ENCODE measurements at places on chromosomes 4 and X.

DNA sequence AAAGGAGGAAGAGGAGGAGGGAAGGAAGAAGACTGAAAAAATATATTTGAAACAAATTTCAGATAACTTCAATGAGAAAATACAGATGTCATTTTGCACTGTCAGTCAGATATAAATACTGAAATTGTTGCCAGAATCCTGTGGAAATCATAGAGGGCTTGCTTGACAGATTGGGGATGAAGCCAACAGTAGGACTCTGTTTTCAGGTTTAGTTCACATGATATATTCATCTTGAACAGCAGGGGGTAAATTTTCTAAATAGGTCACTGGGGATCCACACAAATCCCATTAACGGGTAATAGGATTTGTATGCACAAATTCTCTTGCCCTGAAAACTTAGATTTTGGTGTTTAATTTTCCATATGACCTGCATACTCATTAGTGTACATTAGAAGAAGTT lies 103.3 kb upstream of the PCDH18 start:
- DNase-seq, result no peak

DNA sequence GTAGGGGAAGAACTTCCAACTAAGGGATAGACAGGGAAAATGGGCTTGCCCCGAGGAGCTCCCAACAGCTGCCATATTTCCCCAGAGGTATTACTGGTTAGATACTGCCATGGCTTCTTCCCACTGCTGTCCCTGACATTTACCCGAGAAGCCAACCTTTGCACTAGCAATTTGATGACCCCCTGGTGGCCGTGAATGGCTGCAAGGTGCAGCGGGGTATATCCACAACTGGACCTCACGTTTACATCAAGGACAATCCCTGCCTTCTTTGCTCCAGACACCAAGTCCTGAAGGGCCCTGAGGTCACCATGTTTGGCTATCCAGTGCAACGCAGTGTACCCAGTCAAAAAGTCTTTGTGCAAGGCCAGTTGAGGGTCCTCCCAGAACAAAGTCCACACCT lies 2.3 kb downstream of the SOWAHB start:
- DNase-seq, result no peak

- no peak for DNase-seq
These were observed 14.5 kb upstream of the MED14 start for GRCh38 chrX:40749681-40750494.

- no peak for DNase-seq
These were observed 139.6 kb downstream of the IQCM start for GRCh38 chr4:149676076-149676475.

DNA sequence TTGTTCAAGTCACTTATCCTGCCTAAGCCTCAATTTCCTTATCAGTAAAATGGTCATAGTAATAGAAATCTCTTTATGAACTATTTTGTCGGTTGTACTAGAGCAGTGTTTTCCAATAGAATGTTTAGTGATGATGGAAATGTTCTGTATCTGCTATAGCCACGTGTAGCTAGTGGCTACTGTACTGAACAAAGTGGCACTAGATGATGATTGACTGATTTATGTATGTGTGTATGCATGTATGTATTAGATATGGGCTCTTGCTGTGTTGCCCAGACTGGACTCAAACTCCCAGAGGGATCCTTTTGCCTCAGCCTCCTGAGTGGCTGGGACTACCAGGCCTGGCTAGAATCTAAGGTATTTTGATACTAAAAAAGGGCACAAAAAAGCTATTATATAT lies 24.7 kb upstream of the SLC9B1 start:
- no peak for DNase-seq

- peak; percentile 66 for DNase-seq
These were observed 1.1 kb downstream of the SLC38A5 start for GRCh38 chrX:48468693-48469691.

GRCh38 chr4:168451331-168451730 lies 29.0 kb downstream of the DDX60L start:
- DNase-seq, result peak; percentile 3

- no peak for DNase-seq
These were observed 251.8 kb upstream of the NDST4 start for GRCh38 chr4:115365185-115365584.

DNA sequence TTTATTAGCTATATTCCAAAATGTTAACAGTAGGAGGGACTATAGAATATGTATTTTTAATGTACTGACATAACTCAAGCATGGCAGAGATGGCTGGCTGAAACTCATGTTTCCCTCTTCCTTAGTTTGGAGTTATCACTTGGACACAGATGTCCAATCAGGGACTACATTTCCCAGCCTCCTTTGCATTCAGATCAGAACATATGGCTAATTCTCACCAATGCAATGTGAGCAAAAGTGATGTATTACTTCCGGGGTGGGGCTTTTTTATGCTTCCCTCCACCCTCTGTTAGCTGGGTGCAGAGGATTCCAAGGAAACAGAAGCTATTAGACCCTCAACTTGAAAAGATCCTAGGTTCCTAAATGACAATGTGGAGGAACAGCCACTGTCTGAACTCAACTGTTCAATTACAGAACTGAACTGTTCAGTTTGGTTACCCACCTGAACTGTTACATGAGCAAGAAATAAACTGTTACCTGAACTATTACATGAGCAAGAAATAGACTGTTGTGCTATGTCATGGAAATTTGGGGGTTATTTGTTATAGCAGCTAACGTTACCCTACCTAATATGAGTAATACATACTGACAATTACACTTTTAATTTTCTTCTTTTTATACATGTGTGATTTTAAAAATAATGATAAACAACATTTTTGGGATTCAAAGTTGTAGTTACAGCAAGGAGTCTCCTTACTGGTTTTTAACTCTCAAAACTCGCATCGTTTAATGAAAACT lies 29.6 kb upstream of the ERVMER34-1 start:
- no peak for DNase-seq

DNA sequence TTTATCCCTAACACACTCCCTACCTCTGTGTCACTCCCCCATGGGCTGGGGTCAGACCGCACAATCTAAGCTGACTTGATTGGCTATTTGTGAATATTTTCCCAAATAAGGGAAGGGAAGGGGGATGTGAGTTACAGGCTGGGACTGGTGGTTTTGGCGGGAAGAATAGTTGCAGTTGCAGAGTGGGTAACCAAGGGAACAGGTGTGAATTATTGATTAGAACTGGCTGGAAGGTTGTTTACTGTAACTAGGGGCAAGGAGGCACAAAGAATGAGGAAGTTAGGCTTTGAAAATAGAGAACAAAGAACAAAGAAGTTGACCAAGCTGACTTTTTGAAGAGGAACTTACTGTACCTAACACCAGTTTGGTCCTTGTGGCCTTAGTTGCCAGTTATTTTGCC lies 88.0 kb upstream of the XAGE2 start:
- no peak for DNase-seq

- DNase-seq, result no peak
These were observed 477.5 kb downstream of the SPRY1 start for GRCh38 chr4:123874063-123874462.

GRCh38 chr4:112063260-112063659 lies 82.0 kb upstream of the FAM241A start:
- DNase-seq, result no peak

- DNase-seq, result no peak
These were observed 878.5 kb downstream of the PCDH7 start for GRCh38 chr4:31598639-31599038.

DNA sequence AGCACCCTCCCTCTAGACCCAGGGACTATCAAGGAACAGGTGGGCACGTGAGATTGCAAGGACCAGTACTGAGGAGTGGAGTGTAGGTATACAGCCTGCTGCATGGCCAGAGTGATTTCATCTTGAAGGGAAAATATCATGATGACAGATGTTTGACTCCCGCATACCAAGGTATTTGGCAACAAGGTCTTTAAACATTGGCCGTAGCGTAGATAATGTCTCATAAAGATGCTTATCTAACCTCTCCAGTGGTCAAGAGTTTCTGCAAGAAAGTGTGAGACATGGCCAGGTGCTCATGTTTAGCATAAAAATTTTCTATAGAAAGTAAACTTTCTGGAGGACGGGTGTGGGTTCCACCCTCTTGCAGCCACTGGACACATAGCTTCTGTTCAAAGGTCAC lies 18.7 kb upstream of the ZNF630 start:
- no peak for DNase-seq

- DNase-seq, result no peak
These were observed 27.5 kb downstream of the TSPAN5 start for GRCh38 chr4:98630737-98631454.

DNA sequence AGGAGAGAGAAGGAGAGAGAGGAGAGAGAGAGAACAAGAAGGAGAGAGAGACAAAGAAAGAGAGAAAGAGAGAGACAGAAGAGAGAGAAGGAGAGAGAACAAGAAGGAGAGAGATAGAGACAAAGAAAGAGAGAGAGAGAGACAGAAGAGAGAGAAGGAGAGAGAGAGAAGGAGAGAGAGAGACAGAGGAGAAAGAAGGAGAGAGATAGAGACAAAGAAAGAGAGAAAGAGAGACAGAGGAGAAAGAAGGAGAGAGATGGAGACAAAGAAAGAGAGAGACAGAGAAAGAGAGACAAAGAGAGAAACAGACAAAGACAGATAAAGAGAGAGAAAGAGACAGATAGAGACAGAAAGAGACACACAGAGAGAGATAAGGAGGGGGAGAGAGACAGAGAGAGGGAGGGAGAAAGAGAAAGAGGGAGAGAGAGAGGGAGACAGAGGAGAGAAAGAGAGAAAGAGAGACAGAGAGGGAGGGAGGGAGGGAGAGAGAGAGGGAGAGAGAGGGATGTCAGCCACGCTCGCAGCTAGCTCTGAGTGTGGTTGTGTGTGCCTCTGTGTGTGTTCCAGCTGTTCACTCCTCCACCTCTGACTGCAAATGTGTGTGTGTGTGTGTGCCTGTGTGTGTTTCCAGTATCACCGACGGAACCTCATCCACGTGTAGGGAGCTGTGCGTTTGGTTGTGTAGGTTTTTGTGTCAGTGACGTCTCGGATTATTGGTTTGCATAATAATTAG lies 105.8 kb downstream of the CRLF2 start:
- DNase-seq, result no peak

DNA sequence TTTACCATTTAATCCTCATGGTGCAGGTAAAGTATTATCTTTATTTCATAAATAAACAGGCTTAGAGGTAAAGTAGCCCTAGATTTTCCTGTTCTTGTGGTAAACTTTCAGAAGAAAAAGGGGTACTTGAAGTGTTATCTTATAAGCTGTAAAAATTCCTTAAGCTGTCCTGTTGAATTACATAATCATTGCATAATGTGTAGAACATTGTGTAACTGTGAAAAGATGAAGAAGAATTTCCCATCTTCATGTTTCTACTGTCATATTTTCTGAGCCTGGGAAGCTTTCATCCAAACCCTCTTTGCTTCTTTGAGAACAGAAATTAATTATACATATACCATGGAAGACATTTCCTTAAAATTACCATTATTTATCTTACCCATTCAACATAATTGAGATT lies 90.5 kb downstream of the ELOVL6 start:
- DNase-seq, result no peak

DNA sequence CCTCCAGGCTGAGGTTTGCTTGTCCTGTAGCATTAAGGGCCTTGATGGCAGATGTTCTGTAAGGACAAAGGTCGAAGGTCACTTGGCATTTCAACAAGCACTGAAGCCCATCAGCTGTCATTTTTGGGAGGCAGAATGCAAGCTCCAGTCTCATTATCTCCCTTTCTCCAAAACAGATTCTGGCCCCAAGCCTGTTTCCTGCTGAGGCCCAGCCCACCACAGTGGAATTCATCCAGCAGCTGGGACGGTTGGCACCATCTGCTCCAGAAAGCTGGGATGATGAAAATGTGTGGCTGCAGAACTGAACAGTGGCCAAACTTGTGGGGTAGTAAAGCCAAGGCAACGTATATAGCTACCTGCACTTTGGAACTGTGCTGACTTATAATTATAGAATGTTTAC lies 17.7 kb upstream of the PPEF2 start:
- no peak for DNase-seq

DNA sequence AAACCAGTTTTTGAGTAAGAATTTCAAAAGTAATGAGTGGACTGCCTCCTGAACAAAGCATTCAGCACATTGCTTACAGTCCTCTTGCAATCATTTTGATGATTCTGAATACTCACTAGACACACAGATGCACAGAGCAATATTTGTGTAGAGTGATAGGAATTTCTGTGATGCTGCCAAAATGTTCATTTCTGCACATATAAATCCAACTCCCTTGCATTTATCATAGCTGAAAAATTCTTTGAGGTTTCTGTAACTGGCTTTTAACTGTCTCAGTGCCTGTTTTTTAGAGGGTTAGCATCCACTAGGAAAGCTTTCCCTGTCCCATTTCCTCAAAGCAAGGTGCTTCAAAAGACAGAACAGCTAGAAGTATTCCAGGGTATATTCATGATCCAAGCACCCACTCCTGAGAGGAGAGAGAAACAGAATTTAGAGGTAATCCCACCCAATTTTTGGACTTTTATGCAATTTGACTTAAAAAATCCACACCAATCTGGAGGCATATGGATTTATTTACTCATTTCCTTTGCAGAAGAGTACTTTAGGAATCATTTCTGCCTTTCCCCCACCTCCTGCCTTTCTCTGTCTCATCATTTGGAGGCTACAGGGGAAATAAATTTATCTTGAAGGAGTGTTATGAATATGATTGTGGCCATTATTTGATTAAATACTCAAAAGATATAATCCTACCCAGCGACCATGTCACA lies 234.5 kb upstream of the SLIT2 start:
- no peak for DNase-seq

GRCh38 chr4:8865681-8866310 lies 5.8 kb downstream of the HMX1 start:
- no peak for DNase-seq

DNA sequence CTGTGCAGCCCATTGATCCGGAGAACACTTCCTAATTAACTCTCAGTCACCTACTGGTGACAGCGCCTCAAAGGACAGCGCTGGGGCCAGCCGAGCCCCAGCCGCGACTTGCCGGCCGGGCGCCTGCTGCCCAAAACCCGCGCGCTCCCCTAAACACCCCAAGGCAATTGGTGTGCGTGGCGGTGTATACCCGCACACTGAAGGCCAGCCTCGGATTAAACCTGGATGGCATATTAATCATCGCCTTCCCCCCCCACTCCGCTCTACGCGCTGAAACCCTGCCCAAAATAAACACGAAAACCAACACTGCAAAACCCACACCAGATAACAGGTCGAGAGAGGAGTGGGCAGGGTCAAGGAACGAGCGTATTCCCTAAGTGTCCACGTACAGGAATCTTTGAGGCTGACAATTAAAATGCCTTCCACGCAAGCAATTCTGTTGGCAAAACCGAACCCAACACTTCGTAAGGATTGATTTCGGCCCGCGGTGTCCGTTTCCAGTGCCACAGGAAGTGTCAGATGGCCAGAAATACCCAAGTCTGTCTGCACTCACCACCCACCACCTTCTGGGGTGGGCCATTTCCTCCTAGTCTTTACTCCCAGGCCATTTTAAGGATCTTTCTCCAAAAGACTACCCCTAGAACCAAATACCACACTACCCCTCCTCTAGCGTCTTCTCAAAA lies 2.7 kb downstream of the BCOR start:
- DNase-seq, result no peak

Measured in activated CD4-positive, alpha-beta T cell treated with anti-CD3 and anti-CD28 coated beads, Interleukin-2, Interleukin-6, amounts not matched to agents 100 ng/mL and 50 ng/mL, durations not matched to agents 16 hours and 8 hours (primary cell).